ENCODE measurements at places on chromosomes 4 and X.
A peak's percentile ranks its signal among the peaks of the same experiment; 100 is the strongest.

DNA sequence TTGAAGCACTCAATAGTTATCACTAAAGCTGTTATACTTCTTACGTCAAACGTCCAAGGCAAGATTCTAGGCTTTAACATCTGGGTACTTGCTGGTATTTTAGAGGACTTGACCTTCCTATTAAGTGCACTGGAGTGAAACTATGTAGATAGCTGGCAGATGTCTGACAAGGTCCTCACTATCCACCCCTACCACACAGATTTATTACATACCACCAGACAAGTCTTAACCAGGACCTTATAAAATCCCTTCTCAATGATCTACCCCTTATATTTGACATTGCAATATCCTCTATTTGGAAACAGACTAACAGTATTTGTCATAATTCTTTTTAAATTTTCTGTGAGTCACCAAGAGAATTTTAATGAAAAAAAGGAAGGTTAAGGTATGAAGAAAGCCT lies 78.8 kb downstream of the PDGFC start:
- DNase-seq: no peak

DNA sequence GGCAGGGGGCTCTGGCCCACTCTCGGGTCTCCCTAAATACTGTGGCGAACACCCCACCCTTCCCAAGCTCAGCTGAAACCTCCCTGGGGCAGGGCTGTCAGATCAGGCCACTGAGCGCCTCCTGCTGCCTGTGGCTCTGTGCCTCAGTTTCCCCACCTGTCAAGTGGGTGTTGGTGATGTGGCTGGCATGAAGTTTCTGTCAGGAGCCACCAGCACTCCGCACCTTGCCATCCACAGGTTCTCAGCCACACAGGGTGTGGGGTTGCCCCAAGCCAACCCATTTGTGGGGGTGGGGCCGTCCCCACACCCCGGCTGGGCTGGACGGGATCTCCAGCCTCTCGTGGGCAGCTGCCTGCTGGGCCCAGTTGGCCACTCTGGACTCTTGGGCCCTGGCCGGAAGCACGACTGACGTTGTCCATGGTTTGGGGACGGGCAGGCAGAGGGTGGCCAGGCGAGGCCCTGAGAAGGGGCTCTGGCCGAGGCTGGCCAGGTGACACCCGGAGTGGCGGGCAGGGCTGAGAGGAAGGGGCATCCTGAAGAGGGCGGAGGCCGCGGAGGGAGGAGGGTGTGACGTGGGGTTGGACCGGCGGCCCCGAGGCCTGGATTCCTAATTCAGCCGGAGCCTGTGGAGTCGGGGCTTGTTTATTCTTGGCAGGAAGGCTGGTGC lies 5.5 kb upstream of the FGFR3 start:
- no peak for DNase-seq

GRCh38 chr4:127997534-127998388 lies 32.6 kb downstream of the ABHD18 start:
- DNase-seq: peak; percentile 58

- no peak for DNase-seq
Observed at GRCh38 chr4:121796283-121796682, 4.8 kb upstream of the EXOSC9 start.

DNA sequence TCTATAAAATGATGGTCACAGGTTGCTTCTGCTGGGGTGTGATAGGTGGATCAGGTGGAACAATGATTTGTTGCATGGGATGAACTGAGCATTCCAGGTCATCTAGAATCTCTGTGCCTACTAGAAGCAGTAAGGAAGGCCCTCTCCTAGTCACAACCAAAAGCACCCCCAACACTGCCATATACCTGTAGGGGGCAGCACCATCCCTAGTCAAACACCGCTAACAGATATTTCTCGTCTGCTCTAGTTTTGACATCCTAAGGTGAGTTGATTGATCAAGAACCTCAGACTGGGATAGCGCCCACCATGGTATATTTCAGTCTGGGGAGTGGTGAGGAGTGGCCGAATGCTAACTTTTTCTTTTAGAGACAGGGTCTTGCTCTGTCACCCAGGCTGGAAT lies 160.2 kb downstream of the NHS start:
- peak; percentile 46 for DNase-seq

Data from A549 (cell line).